NCI-H748 treated with DMSO at 0.1 percent for 48 hours (cell line): ENCODE measurements at places on chromosomes 7 and 10.

DNA sequence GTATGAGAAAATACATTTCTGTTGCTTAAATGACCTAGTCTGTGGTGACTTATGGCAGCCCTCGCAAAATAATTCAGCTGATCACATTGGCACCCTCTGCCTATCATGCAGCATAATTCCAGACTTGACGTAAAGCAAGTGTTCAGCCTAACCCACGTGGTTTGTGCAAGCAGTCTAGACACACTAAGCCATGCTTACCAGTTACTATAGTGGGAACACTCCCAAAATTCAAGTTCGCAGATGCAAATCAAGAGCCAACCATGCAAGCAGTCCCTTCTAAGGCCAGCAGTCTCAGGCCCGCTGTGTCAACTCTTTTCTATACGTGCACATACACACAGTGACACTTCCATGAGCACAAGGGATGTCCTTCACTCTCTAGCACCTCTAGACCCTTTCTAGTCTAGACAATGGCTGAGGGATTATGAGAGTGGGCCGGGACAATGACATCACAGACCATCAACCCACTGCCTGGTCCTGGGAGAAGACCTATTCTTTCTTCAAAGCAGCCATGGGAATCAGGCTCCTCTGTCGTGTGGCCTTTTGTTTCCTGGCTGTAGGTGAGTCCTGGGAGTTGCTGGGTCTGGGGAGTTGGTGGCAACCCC, 29.0 kb upstream of the PRSS1 start:
- DNase-seq: no peak

DNA sequence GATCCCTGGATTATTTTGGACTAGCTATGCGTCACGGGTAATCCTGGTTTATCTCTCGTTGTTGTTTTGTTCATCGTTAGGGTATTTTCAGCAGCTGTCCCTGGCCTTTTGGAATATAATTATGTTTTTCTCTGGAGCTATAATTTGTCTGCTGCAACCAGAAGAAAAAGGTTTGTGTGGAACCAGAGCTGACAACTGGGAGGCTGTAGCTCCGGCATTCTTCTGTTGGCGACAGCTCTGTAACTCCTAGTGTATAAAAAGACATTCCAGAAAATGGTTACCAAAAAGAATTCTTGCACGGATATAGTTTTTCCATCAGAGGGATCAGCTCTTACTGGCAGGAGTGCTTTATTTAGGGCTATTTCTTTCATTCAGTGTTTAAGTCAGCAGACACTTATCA, 130.9 kb upstream of the PRR15 start:
- no peak for DNase-seq

DNA sequence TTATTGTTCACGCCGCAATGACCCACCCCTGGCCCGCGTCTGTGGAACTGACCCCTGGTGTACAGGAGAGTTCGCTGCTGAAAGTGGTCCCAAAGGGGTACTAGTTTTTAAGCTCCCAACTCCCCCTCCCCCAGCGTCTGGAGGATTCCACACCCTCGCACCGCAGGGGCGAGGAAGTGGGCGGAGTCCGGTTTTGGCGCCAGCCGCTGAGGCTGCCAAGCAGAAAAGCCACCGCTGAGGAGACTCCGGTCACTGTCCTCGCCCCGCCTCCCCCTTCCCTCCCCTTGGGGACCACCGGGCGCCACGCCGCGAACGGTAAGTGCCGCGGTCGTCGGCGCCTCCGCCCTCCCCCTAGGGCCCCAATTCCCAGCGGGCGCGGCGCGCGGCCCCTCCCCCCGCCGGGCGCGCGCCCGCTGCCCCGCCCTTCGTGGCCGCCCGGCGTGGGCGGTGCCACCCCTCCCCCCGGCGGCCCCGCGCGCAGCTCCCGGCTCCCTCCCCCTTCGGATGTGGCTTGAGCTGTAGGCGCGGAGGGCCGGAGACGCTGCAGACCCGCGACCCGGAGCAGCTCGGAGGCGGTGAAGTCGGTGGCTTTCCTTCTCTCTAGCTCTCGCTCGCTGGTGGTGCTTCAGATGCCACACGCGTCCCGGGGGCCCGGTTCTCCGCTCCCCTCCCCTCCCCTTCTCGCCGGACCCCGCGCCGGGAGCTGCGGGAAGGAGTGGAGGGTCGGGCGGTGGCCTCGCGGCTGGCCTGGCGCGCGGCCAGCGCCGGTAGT, at the start of gene CBX3:
CBX3 (plus strand) TSS at position 499 of the 772 bp plus-strand sequence. CDS start 1,254 bp downstream, outside the sequence.
- peak; percentile 95 for DNase-seq

- no peak for DNase-seq
These were observed 557 bp downstream of the BAG3 start for GRCh38 chr10:119651514-119652360.

- no peak for DNase-seq
These were observed 45.1 kb downstream of the ZNF503 start for GRCh38 chr10:75356484-75356883.

DNA sequence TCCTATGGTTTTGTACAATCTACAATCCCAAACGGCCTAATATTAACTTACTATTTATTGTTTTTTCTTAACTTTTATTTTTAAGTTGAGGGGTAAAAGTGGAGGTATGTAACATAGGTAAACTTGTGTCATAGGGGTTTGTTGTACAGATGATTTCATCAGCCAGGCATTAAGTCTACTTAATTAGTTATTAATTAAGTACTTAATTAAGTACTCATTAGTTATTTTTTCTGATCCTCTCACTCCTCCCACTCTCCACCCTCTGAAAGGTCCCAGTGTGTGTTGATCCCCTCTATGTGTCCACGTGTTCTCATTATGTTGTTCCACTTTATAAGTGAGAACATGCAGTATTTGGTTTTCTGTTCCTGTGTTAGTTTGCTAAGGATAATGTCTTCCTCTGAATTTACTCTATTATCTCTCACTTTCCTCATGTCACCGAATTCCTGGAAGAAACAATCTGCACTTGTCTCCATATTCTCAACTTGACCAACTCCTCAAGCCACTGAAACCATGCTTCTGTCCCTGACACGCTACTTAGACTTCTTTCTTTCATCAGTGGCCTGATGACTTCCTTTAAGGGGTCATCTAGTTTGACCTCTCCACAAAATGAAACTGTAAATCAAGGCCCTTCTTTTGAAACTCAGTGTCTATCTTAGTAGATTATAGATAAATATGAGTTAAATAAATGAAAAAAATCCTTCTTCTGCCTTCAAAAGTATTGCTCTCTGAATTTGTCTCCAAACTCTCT, 9.1 kb downstream of the CACNA2D1 start:
- DNase-seq: no peak

GRCh38 chr10:74022926-74023629, 25.2 kb downstream of the VCL start:
- no peak for DNase-seq

DNA sequence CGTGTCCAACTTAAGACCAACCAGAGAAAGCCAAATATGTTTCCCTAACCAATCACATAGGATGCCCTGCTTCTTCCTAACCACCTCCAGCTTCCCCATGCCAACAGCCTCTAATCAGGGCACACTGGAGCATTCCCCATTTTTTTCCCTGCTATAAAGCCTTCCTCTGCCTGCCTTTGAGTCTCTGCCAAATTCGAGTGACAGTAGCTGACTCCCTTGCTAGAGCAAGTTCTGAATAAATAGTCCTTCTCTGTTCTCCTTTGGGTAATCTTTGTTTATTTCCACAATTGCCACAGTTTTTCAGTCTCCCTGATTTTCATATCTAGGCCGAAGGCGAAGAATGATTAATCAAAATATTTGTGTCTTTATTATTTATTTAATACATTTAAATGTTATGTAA, 96.7 kb downstream of the ANLN start:
- no peak for DNase-seq

- no peak for DNase-seq
These were observed 46.3 kb downstream of the FAM241B start for GRCh38 chr10:69676301-69676700.

- DNase-seq: no peak
These were observed 44.4 kb downstream of the LRRC4 start for GRCh38 chr7:127986581-127987521.

- peak; percentile 53 for DNase-seq
These were observed 106.5 kb upstream of the SEMA3C start for GRCh38 chr7:81025360-81025759.

GRCh38 chr10:73229567-73229966, 17.5 kb downstream of the DNAJC9 start:
- no peak for DNase-seq

DNA sequence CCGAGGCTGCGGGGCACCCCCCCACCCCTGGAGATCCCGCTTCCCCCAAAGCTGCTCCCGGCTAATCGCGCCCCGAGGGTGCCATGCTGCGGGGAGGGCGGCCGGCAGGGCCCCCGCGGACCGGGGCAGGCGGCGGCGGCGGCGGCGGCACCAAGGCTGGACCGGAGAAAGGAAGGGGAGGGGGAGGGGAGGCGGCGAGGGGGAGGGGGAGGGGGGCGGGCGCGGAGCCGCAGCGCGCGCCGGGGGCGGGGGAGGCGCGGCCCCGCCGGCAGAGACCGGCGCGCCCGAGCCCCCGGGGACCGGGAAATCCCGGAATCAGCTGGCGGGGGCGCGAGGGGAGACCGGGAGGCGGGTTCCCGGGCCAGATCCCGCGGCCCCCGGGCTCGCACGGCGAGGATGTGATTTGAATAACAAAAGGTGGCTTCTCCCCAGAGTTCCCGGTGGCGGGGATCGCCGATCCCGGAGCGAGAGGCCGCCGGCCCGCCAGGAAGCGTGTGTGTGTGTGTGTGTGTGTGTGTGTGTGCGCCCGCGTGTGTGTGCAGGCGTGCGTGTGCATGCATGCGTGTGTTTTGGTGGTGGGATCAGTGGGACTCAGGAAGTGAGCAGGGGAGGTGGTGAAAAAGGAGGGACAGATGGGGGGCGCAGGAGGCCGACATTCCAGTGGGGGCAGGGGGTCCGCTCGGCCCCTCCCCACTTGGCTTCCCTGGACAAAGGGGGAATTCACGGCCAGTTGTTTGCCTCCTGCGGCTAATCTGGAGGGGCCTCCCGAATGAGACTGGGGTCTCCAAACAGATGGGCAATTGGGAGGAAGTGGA, 99.5 kb downstream of the HIP1 start:
- DNase-seq: no peak

GRCh38 chr7:152583006-152583405, 92.9 kb downstream of the XRCC2 start:
- DNase-seq: no peak

GRCh38 chr10:4372601-4373000, 453.4 kb upstream of the AKR1E2 start:
- DNase-seq: peak; percentile 24

DNA sequence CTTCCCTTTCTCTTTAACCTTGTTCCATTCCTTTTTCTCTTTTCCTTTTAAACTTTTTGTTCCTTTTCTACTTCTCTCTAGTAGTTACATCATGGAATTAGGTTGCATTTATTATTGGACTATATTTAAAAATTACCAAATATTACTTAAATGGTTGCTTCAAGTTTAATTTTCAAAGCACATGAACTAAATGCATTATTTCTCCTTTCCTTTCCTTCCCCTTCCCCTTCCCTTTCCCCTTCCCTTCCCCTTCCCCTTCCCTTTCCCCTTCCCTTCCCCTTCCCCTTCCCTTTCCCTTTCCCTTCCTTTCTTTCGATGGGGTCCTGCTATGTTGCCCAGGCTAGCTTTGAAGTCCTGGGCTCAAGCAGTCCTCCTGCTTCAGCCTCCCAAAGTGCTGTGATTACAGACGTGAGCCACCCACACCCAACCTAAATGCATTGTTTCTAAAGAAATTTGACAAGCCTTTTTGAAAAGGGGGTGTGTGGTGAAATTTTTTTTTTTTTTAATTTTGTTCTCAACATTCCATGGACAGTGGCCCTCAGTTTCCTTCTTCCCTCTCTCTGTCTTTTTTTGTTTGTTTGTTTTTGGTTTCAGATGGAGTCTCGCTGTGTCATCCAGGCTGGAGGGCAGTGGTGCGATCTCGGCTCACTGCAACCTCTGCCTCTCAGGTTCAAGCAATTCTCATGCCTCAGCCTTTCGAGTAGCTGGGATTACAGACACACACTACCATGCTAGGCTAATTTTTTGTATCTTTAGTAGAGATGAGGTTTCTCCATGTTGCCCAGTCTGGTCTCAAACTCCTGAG, 31.2 kb downstream of the TMEM60 start:
- no peak for DNase-seq

- DNase-seq: no peak
These were observed 324.0 kb upstream of the POT1 start for GRCh38 chr7:125253452-125254190.

GRCh38 chr7:151275813-151276577, 27.5 kb upstream of the SMARCD3 start:
- DNase-seq: no peak

DNA sequence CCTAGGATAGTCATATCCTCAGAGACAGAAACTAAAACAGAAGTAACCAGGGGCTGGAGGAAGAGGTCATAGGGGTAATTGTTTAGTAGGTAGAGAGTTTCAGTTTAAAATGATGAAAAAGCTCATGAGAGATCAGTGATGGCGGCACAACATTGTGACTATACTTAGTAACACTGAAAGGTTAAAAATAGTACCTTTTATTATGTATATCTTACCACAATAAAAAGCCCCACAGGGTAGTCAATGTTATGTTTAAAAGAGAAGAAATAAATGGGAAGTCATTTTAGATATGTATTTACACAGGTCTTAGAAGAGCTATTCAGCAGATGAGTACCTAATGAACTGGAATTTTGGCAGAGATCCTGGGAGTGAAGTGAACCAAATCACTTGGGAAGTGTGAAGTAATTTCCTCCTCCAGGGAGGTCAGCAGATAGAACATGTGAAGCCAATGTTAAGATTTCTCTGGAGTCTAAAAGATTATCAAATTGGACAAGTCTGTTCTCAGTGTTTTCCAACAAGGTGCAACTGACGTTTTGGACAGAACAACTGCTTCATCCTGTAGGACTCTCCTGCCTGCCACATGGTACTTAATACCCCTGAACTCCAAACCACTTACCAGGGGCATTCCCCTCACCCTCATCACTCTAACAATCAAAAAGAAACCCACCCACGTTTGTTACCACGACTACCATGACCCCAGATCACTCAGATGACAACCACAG, 6.4 kb downstream of the CDCA7L start:
- peak; percentile 47 for DNase-seq
